Activated T-cell treated with anti-CD3 and anti-CD28 coated beads, Interleukin-2, amount 50 U/mL, for 1 hour (primary cell): ENCODE measurements at places on chromosomes 3 and 15.

GRCh38 chr3:135215516-135215915, 420.5 kb downstream of the EPHB1 start:
- DNase-seq: no peak

DNA sequence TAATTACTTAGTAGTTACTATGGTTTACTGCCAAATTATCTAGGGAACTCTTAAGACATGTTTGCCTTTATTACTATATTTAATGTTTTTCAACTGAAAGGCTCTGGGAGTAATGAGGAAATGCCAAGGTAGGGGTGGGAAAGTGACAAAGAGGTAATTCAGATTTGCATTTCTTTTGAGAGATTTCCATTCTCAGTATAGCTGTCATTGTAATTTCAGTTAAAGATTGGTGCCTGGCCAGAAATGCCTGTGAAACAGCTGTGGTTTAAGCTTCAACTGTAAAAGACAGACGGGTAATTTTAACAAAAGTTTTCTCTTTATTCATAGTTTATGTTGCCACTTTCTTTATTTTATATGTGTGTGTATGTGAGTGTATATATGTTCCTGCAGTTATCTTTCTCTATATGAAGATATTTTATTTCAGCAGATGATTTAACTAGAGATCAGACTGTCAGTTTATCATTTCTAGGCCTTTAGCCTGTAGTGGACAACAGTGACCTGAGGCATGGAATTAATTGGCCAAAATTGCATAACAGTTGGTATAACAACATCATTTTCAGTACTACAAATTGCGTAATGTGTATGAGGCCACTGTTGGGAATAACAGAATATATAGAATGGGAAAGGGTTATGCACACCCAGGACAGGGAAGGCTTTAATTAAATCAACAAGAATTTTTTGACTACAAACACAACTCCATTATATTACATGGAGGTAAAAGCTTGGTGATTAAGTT, 119.0 kb downstream of the BBX start:
- DNase-seq: no peak

DNA sequence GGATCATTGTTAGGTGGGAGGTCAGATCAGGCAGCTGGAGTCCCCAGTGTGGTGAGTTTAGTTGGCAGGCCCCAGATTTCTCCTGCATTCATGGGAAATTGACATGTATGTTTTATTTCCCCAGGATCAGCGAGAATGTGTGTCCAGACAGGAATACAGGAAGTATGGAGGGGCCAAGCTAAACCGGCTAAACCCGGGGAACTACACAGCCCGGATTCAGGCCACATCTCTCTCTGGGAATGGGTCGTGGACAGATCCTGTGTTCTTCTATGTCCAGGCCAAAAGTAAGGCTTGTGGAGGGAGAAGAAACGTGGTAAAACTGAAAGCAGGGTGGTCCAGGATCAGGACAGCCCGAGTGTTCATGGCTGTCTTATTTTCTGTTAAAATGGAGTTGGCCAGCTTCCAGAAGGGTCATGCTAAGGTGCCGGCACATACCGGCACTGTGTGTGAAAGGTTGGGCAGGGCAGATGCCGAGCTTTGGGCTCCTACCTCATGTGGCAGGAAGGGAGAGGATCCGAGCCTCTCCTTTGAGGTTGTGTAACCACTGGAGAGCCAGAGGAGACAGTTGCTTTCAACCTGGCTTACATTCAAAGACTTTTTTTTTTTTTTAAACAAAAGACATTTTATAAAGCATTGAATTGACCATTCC, 83.1 kb downstream of the PGPEP1L start:
- DNase-seq: no peak

GRCh38 chr15:90683876-90684275, 33.3 kb upstream of the BLM start:
- no peak for DNase-seq

DNA sequence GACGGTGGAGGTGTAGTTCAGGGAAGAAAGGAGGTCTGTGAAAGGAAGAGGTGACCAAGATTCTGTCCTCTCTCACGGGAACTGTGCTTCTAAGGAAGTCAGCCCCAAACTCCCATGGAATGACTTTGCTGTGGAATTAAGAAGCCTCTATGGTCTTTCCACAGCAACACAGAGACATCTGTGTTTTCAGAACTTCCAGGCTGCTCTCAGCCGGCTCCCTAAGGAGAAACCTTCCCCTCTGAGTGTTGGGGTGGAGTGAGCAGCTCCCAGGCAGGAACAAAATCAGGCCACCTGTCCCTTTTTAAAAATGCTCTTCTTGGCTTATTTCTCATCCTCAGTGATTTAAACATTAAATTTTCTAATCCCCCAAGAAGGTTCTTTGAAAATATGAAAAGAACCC, 53.3 kb upstream of the SNRK start:
- no peak for DNase-seq

DNA sequence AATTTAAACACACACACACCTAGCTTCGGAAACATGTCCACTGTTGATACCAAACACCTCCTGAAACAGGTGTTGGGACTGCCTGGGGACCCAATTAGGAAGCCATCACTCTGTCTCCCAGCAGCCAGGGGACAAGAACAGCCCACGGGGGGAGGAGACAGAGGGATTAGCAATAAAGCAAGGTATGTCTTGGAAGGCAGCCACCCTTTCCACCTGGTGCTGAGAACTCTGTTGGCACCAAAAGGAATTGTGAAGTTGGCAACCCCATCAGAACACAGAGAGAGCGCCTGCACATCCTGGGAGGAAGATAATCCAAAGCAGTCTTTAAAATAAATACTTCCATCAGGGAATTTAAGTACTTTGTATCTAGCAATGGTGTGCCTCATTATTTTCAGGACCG, 111.0 kb downstream of the ADAMTS17 start:
- DNase-seq: no peak

DNA sequence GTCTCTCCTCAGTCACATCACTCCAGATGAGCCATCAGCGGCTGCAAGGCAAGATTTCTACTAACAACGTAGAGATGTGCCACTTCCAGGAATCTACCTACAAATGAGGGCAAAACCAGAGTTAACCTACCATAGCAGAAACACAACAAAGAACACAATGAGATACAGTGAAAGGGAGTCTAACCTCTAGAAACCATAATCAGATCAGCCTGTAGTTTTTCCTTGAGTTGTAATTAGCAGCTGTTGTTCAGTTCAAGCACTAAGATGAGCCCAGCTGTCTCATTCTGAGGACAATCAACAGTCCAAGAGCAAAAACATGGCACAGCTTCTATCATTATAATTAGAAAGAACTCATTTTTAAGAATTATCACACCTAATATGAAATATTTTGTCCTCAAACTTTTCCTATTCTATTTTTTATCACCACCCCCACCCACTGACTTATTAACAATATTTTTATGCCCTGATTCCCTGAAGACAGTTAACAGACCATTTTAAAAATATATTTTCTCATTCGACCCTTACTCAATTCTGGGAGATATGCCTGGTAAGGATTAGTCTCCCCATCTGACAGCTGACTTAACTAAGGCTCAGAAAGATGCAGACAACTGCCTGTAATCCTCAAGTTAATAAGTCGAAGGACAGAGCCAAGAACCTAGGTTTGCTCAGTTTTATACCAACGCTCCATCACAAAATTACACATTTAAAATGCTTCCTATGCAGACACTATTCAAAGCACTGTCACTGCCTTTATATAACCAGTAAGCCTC, 50.1 kb downstream of the MAGI1 start:
- no peak for DNase-seq

- DNase-seq: no peak
Measured at GRCh38 chr15:45650889-45651525, 16.2 kb downstream of the SQOR start.
